ENCODE measurements at places on chromosomes 12 and 14.

DNA sequence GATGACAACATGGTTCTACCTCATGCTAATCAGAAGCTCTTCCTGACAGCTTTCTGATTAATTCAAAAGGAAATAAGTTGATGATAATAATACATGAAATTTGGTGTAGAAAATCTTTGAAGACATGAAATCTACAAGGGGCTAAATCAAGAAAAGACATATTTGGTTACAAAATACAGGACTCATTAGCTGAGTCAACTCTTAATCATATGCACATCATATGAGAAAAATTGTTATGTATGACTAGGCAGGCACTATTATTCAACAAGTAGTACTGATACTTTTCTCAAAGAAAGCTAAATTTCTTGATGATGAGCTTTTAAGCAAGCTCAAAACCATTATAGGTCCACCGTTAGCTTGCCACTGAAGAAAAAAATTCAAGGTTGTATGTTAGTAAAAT lies 7.1 kb downstream of the ABCC9 start:
- no peak for DNase-seq

GRCh38 chr14:49052521-49052920 lies 533.7 kb downstream of the RPS29 start:
- DNase-seq: no peak

DNA sequence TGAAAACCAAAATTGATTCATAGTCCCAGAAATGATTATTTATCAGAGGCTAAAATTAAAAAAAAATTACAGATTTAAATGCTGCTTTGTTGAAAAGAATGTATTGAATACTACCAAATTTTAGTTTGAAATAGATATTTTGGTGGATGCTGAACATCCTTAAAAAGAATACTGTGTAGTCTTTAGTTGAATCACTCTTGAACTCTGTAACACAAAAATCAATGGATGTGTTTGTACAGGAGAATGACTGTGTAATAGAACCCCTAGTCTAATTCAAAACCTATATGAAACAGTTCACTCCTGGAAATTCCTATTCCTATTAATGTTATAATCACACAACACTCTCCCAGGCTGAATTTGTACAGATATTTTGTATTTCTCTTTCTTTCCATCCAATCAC lies 1.5 kb upstream of the TSPAN8 start:
- no peak for DNase-seq

- no peak for DNase-seq
These were observed 14.6 kb upstream of the RAB35 start for GRCh38 chr12:120131116-120131515.

- DNase-seq: no peak
These were observed 5.1 kb downstream of the PIANP start for GRCh38 chr12:6695313-6696045.
